ENCODE measurements at places on chromosomes 2 and 18. TPM values are rescaled to one million over a fixed set of nuclear protein-coding genes. Genes with fewer than 3 reads are reported as not detected.

RSAD2 gene
- 7.8 TPM for total RNA-seq

CKAP2L gene
- total RNA-seq, result 1.4 TPM

SMPD4 gene
- 41.3 TPM for total RNA-seq

GNLY gene
- 1.4 TPM for total RNA-seq

CDK15 gene
- 0.24 TPM for total RNA-seq

SLC16A14 gene
- 20.4 TPM for total RNA-seq

ITPRIPL1 gene
- 0.58 TPM for total RNA-seq

LCT gene
- not detected for total RNA-seq

GRCh38 chr18:36633961-36634412 is 194.8 kb downstream of the TPGS2 start:
- no peak for DNase-seq

DNA sequence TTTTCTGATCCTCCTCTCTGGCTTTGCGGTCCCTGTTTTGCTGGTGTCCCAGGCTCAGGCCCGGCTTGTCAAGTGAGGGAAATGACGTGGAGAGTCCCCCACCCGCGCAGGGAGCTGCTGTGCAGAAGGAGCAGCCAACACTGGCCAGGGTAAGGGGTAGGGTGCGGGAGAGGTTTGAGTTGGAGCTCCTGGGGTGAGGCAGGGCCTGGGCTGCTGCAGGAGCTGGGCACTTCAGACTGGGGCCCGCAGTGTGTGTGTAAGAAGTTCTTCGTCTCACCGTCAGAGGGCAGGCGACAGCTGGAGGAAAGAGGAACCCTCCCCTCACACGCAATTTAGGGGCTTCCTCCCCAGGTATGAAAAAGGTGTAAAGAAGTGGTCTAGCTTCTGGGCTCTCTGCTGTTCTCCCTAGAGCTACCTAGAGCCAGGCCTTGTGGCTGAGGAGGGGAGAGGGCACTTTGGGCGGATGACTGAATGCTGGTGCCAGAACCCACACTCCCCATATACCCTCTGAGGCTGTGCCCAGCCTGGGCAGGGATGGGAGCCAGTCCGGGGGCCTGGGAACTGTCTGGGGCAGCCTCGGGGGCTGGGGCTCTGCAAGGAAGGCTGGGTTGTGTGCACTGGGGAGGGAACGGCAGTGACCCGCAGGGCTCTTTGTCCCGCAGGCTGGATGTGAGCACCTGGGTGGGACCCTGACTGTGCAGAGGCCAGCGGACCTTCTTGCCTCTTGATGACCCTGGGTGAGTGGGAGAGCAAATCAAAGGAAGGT is 11.8 kb downstream of the CELF4 start:
- DNase-seq, result no peak

DNA sequence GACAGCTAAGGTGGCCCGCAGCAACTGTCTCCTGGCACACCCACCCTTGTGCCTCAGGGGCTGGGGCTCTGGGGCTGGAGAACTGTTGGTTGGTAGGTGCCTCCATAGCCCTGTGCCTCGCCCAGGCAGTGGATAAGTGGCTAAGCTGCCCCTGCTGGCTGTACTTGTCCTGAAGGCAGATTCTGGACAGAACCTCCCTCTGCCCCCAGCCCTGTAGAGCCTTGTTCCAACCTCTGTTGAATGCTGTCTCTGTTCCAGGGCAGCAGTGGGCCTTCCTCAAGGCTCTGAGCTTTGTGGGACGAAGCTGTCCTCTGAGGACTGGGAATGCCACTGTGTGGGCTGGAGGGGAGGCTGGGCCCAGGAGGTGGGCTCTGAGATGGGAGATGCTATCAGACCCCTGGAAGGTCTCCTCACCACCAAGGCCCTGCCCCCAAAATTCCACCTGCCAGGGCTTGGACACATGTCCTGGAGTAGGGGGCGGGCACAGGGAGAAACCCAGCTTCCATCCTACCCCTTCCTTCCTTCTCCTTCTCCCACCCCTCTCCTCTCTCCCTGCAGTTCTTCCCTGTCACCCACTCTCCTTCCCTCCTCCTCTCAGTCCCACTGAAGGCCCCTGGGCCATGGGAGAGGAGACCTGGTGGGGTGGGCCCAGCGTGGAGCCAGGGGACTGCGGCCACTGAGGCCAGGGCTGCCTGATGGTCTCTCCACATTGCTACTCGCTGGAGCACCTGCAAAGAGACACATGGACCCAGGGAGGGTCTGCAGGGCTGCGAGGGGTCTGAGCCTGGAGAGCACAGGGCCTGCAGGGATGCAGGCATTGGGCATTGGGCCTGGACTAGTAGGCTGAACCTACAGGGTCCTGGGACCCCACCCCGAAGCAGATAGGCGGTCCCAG is 1.7 kb upstream of the PDCD1 start:
- DNase-seq, result no peak

DNA sequence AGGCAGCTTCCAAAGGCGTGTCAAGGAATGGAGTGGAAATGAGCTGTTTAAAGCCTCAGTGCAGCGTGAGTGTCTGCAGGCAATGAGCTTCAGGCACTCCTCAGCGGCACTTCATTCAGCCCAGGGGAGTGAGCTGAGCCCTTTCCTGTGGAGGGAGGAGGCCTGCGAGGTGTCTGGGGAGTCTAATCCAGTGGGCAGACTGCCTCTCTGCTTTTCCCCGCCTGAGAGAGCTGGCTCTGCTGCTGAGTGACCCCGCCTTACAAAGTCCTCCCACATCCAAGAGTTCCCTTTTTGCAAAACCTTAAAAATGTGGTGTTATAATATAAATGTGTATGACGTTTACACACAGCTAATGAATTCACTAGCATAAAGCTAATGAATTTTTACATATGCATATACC is 7.0 kb upstream of the LDLRAD4 start:
- DNase-seq, result no peak

GRCh38 chr2:82412021-82412420 is 2047.1 kb downstream of the SUCLG1 start:
- no peak for DNase-seq

- no peak for DNase-seq
These were observed 283.4 kb upstream of the FBXO11 start for GRCh38 chr2:48189552-48190228.

DNA sequence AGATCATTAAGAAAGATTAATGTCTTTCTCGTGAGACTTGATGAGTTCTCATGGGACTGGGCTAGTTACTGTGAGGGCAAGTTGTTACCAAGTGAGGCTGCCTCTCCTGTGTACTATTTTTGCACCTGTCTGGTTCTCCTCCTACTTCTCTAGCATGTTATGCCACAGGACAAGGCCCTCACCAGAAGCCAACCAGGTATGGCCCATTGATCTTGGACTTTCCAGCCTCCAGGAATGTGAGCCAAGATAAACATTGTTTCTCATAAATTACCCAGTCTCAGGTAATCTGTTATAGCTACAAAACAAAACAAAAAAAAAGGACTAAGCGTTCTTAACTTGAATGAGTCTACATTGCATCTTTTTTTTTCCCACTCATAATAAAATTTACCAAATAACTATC is 184.1 kb downstream of the CDH7 start:
- no peak for DNase-seq

DNA sequence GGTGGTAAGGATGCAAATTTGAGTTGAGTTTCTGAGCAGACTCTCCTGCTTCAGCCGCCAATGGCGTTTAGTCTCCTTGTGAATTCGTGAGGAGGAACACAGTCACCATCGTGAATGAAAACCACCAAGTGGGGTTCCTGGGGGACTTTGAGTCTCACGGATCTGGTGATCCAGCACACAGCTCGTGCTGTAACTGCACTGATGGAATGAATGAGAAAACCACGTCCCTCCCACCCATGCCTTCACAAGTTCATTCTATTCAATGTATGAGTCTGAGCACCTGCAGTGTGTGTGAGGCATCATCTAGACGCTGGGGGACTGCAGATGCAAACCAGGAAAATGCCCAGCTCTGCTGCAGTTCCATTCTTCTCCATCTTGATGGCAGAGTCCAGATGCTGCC is 127.9 kb downstream of the PIEZO2 start:
- no peak for DNase-seq

GRCh38 chr18:5630900-5631413 is 87.2 kb upstream of the EPB41L3 start:
- DNase-seq, result no peak

- DNase-seq, result no peak
These were observed 1181.6 kb upstream of the CELF4 start for GRCh38 chr18:38747153-38747552.

- DNase-seq, result peak; percentile 27
These were observed 14.4 kb downstream of the HOXD3 start for GRCh38 chr2:176171351-176172006.

GRCh38 chr18:7071600-7071999 is 46.0 kb downstream of the LAMA1 start:
- DNase-seq, result no peak

DNA sequence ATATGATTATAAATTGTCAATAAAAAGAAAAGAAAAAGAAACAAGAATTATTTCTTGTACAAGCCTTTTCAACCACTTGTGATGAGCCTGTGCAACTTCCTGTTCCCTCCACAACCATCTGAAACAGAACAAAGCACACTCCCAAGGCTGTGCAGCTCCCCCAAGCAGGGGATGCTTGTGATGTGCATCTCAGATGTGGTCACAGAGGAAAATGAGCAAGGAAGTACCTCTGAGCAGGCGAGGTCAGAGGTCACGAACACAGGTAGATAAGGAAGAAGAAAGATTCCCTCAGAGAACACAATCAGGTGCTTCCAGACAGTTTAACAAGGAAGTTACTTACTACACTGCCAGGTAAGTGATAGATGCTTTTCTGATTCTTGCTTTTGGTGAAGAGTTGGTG is 274.8 kb upstream of the SLC39A10 start:
- no peak for DNase-seq

GRCh38 chr2:138291805-138292204 is 209.8 kb upstream of the SPOPL start:
- no peak for DNase-seq

DNA sequence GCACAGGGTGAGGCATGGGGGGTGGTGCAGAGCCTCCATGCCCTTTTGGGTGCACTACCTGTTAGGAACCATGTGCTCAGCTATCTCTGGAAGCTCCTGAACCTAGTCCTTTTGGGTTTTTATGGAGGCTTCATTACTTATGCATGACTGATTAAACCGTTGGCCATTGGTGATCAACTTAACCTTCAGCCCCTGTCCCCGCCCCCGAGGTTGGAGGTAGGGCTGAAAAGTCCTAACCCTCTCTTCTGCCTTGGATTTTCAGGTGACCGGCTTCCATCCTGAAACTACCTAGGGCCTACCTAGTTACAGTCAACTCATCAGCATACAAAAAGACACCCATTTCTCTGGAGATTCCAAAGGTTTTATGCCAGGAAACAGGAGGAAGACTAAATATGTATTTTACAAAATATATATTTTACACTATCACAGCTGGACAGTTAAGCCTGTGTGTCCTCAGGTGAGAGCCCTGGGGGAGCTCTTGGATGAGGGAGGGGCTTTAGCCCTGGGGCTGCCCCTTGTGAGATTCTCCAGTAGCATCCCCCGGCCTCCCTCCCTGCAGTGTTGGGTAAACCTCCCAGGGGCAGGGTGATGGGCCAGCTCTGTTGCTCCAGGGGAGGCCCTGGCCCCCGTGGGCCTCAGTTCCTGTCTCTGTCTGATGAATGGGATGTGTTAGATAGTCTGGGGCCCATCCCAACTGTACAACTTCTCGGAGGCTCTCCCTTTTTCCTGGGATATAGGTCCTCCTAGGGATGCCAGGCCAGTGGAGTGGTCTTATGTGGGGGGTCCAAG is 24.1 kb downstream of the GLI2 start:
- DNase-seq, result no peak
